ENCODE measurements at places on chromosomes 6 and 20.

- no peak for DNase-seq
These were observed 66.4 kb downstream of the POPDC3 start for GRCh38 chr6:105113422-105113821.

DNA sequence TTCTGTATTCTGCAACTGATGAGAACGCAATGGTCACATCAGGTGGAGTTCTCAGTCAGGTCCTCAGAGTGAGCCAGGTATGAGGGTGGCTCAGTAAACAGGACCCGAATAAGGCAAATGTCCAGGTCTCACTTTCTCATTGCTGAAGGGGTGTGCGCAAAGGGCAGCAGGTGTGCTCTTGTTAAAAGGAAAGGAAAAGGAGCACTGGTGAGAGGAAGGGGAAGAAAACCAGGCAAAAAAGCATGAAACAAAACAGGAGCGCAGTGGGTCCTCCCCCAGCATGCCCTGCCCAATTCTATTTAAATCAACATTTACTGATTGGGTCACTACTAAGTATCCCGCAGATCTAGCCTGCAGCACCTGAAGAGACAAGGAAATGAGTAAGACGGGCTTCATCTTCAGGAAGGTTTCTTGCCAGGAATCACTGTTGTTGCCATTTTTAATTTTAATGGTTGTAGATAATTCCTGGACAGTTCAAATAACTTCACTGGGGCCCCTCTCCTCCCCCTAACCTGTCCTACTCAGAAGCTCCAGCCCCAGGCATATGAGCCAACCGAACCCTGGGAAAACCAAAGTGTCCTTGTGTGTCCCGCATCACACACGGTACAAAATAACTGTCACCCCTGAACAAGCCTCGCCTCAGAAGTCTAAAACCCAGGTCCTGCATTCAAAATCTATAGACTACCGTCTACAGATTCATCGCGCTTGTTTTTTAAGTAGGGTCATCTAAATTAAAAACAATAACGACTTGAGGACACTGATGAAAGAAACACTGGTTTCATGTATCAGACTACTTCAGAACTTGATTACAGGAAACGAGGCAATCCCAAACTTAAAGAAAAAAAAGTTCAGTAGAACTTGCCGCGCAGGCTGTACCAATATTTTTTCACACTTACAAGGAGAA lies 980 bp downstream of the MBOAT1 start:
- no peak for DNase-seq

- DNase-seq: no peak
These were observed 113.5 kb downstream of the JARID2 start for GRCh38 chr6:15359335-15359862.

DNA sequence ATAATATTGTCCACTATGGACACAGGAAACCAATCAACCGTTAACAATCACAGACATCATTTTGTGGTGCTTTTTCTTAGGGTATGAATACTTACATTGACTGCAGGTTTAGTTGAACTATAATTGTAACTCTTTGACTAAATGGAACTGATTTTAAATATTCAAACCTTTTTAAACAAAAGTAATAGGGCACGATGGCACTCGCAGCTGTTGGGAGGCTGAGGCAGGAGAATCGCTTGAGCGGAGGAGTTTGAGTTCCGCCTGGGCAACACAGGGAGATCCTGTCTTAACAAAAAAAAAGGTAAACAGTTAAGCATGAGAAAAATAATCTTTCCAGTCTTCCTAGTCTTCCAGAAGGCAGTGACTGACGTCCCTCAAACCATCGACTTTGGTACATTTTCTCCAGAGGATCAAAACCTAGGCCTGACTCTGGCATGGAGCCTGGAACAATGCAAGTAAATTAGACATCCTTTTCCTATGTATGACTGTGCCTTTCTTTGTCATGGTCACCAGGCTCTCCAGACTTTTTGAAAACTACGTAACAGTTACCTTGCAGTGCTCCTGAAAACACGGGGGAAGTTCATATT lies 16.6 kb upstream of the PRDM13 start:
- no peak for DNase-seq

DNA sequence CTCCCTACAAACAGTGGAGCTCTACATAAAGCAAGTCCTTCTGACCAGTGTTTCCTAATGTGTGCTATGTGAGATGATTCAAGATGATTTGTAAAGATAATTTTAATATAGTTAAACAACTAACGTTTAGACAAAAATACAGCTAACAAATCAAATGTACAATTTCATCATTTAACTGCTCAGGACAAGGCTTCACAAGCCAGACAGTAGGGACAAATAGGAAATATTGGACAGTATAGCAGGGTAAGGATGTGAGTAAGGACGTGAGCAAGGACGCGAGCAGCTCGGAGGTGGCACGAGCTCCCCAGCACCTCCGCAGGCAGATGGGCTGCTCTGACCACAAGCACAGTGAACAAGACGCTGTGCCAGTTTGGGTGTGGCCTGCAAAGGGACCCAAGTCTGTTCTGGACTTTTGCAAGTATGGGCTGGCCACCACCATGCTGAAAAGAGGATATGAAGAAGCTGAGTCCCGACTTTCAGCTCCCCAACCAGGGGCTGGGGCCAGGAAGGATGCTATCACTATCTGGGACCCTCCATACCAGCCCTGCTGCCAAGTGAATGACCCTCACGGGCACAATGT lies 14.5 kb downstream of the DIDO1 start:
- DNase-seq: no peak

DNA sequence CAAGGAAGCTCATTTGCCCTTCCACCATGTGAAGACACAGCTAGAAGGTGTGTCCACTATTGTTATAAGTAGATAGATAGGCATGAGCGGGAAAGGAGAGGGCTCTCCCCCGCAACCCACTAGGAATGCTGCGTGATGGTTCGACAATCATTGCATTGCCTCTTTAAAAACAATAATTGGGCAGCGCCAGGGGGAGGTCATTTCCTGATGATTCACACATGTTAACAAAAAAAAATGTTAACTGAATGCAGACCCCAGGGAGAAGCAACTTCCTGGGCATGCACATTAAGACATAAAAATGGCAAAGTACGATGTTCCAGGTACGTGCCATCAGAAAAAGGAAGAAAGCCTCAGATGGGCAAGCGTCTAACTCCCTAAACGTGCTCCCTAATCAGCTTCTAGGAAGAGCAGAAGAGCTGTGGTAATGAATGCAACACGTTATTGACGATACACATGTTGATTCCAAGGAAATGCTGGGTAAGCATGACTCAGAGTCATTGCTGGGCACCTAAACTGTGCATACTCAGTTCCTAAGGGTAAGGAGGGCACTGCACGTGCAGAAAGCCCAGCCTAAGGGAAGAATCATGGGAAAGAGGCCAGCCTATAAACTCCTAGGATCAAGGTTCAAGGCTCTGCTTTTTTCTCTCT lies 113.7 kb downstream of the FAM217A start:
- no peak for DNase-seq

- no peak for DNase-seq
These were observed 99.3 kb downstream of the TTLL2 start for GRCh38 chr6:167424060-167424673.

DNA sequence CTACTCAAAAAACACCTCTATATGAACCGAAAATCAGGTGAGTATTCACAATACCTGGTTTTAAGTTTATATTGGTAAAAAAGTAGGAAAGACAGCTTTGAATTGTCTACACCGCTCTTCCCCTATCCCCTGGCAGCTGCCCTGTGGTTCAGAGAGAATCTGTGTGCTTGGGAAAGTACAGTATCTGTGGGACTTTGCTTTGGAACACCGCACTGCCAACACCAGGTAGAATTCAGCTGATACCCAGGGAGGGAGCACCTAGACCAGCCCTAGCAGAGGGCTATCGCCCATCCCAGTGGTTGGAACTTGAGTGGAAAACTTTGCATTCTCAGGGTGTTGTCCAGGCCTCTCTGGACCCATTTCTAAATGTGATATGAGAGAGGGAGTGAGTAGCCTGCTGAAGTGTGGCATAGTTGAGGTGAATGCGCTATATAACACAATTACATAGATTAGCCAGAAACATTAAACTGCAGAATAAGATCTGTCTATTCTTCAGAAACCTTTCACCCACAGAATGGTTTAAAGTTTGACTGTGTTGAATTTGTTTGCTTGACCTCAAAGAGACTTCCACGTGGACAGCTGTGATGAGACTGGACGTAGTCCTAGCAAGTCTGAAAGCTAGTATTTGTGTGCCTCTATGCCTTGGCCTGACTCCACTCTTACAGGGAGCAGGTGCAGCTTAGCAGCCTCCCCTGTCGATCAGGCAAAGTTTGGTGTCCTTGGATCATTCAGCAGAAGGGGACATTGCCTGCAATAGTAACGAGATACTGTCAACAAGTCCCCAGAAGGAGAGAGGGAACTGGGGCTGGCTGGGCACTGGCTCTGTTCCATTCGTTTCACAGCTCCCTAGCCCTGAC lies 11.5 kb upstream of the MPC1 start:
- no peak for DNase-seq

- DNase-seq: peak; percentile 10
These were observed 39.7 kb downstream of the TRAM2 start for GRCh38 chr6:52537001-52537753.

DNA sequence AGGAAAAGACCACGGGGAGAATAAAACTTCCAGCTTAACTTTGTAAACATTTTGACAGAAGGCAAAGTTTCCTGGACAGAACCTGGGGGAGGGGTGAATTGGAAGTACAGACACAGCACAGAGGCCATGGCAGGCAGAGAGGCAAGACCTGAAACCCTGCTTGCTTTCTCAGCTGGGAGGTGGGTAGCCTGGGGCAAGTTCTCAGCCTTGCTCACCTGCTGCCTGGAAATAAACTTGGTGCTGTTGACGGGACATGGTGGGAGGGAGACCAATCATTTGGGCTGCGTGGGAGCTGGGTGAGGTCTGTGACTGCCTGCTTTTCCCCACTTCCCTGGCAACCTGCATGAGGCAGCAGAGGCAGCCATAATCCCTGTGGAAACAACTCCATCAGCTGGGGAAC lies 221.3 kb downstream of the MOXD1 start:
- DNase-seq: no peak

GRCh38 chr6:18681832-18682503 lies 294.8 kb downstream of the RNF144B start:
- DNase-seq: no peak

- DNase-seq: no peak
These were observed 27.3 kb downstream of the MANBAL start for GRCh38 chr20:37316775-37317170.

DNA sequence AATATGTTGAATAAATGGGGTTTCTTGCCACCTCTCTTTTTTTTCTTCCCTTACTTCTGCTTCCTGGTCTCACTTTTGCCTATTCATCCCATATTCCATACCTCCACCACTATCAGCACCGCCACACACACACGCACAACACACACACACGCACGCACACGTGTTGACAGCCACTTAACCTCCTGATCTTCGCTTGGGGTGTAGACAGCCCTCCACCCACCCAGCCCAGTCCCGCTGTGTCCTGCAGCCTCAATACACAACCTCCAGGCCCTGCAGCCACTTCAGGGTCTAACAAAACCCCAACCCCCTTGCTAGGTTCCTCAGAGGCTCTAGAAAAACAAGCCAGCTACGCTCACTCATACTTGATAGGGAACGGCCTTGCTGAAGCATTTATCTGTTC lies 72.3 kb downstream of the LINC00237 start:
- DNase-seq: no peak

DNA sequence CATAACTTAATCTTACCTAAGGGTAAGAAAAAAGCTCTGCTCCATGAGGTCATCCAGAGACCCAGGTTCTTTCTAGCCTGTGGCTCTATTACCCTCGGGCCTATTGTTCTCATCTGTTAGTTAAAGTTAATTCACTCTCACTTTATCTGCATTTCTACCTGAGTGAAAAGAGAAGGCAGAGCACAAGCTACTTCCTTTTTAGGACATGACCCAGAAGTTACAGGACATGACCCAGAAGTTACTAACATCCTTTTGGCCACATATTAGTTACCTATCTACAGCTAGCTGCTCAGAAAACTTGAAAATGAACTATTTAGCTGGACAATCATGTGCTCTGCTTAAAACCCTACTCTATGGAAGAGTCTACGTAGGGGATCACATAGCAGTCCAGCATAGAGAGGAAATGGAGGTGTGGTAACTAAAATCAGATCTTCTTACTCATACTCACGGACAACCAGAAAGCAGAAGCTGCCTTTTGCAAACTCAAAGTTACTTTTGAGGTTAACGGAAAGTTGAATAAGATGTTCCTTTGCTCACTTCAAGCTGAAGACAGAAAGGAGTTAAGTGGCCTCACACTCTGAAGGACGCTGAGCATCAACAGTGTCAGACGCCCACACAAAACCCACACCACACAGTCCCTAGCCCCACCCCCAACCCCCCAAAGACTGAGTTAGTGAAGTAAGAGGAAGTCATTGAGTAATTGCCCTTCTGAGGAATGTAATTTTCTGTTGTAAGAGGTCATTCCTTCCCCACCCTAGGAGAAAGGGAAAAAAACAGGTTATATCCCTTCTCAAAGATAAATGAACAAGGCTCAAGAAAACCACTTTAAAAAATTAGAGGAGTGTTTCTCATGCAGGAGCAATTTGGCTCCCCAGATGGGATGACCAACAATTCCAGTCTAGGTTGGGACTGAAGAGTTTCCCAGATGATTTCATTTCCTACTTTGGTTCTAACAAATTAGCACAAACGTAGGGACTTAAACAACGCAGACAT lies 45.9 kb upstream of the TAB2 start:
- DNase-seq: peak; percentile 68

- peak; percentile 35 for DNase-seq
These were observed 111.2 kb downstream of the SCML4 start for GRCh38 chr6:107712665-107713551.

- no peak for DNase-seq
These were observed 29.3 kb downstream of the CDH4 start for GRCh38 chr20:61281286-61281795.

DNA sequence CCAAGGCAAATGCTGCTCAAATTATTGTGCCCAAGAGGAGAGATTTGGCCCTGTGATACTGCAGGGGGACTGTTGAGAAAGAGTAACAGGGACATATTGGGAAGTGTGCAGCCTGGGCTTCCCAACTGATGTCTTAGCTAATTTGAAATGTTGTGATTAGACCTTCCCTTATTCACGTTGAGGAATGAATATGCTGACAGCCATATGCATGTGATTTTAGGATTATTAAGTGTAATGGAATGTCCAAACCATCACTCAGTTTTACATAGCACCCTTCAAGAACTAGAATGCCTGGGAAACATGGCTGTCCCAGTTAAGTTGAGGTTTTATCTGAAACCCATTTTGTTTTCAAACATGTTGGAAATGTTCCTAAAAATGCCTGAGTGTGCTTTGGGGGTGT lies 81.4 kb downstream of the CARMIL1 start:
- no peak for DNase-seq

DNA sequence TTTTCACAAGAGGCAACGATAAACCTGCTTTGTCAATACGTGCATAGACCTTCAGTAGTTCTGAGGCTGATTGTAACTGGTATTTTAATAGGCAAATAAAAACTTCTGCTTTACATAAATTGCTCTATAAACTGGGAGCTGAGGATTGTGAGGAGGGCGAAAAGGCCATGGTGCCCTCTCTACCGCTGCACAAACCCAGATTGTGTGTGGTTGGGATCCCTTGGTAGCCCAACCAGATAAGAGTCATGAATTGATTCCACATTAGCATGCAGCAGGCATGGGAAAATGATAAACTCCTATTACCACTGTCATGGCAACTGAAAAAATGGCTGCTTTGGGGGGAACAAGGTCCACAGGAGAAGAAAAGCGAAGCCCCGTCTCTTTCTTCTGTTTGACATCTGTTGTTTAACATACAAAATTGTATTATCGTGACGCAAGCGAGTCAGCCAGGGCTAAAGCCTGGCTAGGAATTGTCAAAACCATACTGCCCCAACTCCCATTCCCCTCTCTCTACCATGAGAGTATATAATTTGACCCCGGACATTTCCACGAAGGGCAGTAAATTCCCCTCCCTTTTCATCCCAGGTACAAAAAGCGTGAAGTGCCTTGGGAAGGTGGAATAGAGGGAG lies 157.8 kb upstream of the SALL4 start:
- no peak for DNase-seq

Data from CD8-positive, alpha-beta T cell (primary cell).